ENCODE measurements at places on chromosomes 4 and X. TPM values are rescaled to one million over a fixed set of nuclear protein-coding genes. Genes with fewer than 3 reads are reported as not detected.

Gene KIAA0232
- total RNA-seq, result 24.9 TPM

Gene SPATA4
- total RNA-seq, result not detected

GRCh38 chrX:7889680-7890079 is 37.5 kb downstream of the PNPLA4 start:
- no peaks in the 10 kb centered on the region for H3K36me3 ChIP-seq
- H3K4me3 ChIP-seq, result no peak overlapping the region
- DNase-seq, result no peak
- H3K27ac ChIP-seq, result no peak overlapping the region

DNA sequence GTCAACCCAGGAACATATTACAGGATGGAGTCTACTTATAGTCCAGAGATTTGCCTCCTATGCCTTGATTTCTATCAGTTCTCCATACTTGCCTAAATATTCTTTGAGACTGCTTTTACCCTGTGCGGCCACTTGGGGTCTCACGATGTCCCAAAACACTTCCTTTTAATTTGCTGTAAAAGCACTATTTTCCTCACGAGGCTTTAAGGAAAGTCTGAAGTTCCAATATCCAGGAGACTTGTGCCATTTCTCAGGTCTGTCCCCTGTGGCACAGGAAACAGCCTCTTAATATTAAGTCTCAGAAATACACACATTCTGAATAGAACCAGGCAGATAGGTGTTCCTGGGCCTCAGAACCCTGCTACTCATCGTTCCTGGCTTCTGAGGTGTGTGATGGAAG is 142.9 kb downstream of the TMEM164 start:
- H3K4me1 ChIP-seq, result peaks cover 3% of the 10 kb centered on the region
- no peaks in the 10 kb centered on the region for H3K27me3 ChIP-seq
- no peaks in the 10 kb centered on the region for H3K36me3 ChIP-seq
- no peak overlapping the region for H3K27ac ChIP-seq
- no peak for DNase-seq
- no peak overlapping the region for H3K4me3 ChIP-seq

GRCh38 chrX:103573202-103573601 is 12.1 kb upstream of the TCEAL4 start:
- no peak overlapping the region for H3K27ac ChIP-seq
- no peaks in the 10 kb centered on the region for H3K36me3 ChIP-seq
- no peak overlapping the region for H3K4me3 ChIP-seq
- DNase-seq, result peak; percentile 41
- H3K4me1 ChIP-seq, result no peaks in the 10 kb centered on the region
- no peaks in the 10 kb centered on the region for H3K27me3 ChIP-seq

Gene PARM1
- total RNA-seq, result 2.0 TPM

Gene UGT2B11
- not detected for total RNA-seq

Gene STOX2
- total RNA-seq, result 27.5 TPM

DNA sequence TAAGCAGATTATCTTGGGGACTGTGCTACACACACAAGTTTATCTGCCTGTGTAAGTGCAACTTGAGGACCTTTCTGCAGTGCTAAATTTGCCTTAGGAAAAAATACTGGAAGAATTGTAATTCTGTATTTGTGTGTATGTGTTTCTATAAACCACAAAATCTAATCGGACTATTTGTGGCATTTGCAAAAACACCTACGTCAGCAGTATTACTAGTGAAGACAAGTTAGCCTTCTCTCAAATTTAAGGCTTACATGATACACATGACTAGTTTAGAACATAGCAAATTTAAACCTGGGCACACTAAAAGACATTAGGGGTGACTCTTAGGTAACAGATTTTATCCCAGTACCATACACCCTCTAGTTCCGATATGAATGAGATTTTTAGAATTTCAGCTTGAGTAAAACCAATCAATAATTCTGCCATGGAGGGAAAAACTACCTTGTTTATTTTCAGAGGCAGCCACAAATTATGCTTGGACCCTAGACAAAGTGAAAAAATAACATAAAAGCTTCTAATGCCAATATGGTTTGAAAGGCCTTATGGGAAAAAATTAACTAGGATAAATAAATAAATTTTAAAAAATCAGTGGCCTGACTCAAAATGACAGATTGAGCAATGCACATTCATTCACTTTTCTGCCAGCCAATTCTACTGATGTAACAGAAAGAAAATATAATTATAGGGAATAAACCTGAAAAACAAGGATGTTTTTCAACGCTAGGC is 176.4 kb downstream of the SNCA start:
- H3K36me3 ChIP-seq, result no peaks in the 10 kb centered on the region
- H3K4me3 ChIP-seq, result no peak overlapping the region
- no peaks in the 10 kb centered on the region for H3K27me3 ChIP-seq
- no peak for DNase-seq
- no peaks in the 10 kb centered on the region for H3K4me1 ChIP-seq

Gene HERC5
- total RNA-seq, result 17.2 TPM

- DNase-seq, result no peak
- H3K4me3 ChIP-seq, result no peak overlapping the region
- peaks cover 4% of the 10 kb centered on the region for H3K4me1 ChIP-seq
Measured at GRCh38 chr4:155657169-155657568, 9.5 kb upstream of the GUCY1A1 start.

Gene CSAG1
- total RNA-seq, result not detected

DNA sequence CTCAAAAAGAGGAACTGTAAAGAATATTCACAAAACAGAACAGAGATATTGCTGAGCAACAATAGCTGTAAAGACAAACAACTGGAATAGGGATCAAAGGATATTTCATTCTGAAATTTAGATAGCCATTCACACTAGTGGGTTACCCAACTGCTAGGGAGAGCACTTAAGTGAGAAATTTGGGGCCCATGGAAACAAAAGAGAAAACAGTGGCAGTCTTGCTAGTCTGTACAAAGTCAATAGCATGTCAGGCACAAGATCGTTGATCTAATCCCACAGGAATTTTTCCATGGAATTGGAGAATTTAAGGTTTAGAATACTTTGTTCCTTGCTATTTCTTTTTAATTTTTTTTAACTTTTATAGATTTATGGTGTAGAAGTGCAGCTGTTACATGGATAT is 467.0 kb downstream of the PCDH18 start:
- H3K27ac ChIP-seq, result no peak overlapping the region
- no peak overlapping the region for H3K4me3 ChIP-seq
- no peak for DNase-seq
- H3K36me3 ChIP-seq, result no peaks in the 10 kb centered on the region
- no peaks in the 10 kb centered on the region for H3K27me3 ChIP-seq

Gene SLC49A3
- total RNA-seq, result 6.9 TPM

Gene S100G
- total RNA-seq, result not detected

- no peak overlapping the region for H3K27ac ChIP-seq
- peak; percentile 73 for DNase-seq
- H3K36me3 ChIP-seq, result peaks cover 14% of the 10 kb centered on the region
- peaks cover 6% of the 10 kb centered on the region for H3K4me1 ChIP-seq
- H3K27me3 ChIP-seq, result no peaks in the 10 kb centered on the region
Measured at GRCh38 chr4:47837094-47837907, 566 bp downstream of the CORIN start.

Gene ADAMTS3
- total RNA-seq, result 0.94 TPM

All from H9 (cell line).